ENCODE measurements at places on chromosomes 1 and 21.

DNA sequence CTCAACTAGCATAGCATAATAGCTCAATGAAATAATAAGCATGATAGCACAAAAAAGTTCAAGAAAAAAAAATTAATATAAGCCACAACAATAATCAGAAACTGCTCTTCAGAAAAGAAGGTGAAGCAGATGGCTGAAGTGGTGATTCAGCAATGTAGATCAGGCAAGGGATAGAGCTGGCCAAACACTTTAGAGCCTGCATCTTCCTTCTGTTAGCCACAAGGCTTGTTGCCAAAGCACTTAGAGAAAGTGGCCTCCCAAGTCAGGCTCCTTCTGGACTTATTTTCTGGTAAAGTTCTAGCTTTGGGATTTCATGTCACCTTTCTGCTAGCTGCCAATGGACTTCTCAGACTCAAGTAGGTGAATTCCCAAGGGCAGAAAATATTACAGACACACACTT lies 60.3 kb upstream of the C1orf87 start:
- no peaks in the 10 kb centered on the region for H3K27me3 ChIP-seq
- H3K4me3 ChIP-seq, result no peak overlapping the region
- H3K36me3 ChIP-seq, result no peaks in the 10 kb centered on the region
- no peak overlapping the region for H3K27ac ChIP-seq
- no peak for DNase-seq

DNA sequence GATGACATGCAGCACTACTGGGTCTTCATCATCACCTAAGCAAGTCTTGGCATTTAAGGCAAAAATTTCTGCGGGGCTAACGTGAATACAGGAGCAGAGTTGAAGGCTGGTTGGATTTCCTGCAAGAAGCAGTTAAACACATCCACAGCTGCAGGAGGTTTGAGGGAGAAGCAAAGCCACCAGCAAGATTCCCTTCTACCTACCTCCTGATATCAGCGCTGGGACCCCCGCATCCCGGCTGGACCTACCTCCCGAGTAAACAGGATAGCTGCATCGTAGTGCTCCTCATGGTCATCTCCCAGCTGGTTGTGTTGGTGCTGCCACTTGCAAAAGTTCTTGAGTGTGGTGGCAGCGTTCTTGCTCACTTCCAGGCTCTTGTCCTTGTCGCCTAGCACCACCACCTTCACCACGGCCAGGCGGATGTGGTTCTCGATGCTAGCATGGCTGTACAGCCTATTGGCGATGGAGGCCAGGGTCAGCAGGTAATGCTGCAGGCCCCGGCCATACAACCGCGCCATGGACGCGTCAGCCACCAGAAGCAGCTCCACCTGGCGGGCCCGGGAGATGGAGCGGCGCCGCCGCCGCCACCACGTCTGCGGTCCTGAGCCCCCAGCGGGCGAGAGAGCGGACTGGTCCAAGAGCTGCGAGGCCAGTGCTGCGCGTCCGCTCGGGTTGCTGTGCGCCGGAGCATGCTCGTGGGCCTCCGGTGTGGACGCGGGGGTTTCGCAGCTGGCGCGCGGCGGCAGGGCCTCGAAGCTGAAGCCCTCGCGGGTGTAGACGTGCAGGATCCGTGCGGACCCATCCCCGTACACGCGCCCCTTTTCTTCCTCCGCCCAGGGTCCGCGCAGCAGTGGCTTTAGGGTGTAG lies 1.6 kb downstream of the ADAMTS5 start:
- H3K4me1 ChIP-seq, result peaks cover 19% of the 10 kb centered on the region
- peak; percentile 67 for DNase-seq
- peaks cover 31% of the 10 kb centered on the region for H3K27me3 ChIP-seq
- H3K27ac ChIP-seq, result peak overlapping the region; percentile 17

DNA sequence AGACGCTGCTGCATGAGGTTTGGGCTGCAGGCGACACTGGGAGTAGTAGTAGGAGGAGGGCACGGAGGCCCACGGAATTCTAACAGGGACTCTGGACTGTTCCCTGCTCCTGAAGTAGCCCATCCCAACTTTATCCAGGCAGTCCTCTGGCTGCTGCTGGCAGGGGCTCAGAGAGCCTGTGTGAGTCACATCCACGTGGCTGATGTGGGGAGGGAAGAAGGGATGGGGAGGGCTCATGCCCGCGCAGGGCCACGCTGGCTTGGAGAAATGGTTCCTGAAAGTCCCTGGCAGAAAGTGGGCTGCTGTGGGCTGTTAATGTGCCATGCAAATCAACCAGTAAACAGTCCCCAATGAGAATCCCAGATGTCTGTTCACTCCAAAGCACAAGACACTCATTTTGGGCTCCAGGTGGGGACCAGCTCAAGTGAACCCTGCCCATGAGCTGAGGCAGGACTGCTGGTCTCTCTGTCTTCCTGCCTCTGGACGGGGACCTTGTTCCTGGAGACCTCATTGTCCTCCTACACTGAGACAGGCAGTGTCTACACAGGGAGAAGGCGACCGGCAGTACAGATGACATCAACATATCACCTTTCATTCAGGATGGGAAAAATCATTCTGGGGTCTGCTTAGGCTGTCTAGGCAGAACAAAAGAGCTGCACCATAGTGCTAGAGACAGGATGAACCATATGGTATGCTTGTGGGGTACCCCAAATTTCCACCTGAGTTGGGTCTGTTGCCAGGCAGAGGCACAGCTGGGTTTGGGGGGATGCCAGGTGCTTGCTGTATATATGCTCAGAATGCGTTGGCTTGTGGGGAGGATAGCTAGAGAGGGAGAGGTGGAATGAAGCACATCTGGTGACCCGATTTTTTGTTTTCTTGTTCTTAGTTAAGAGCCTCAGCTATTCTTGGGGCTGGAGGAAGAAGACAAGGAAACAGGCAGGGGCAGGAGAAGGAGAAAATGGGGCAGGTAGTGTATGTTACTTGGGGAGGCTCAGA lies 57.9 kb upstream of the FMOD start:
- H3K4me1 ChIP-seq, result peaks cover 34% of the 10 kb centered on the region
- peak overlapping the region; percentile 30 for H3K27ac ChIP-seq
- DNase-seq, result no peak
- H3K36me3 ChIP-seq, result no peaks in the 10 kb centered on the region

GRCh38 chr1:8147956-8148355 lies 121.8 kb upstream of the ERRFI1 start:
- no peak for DNase-seq
- no peaks in the 10 kb centered on the region for H3K36me3 ChIP-seq
- no peak overlapping the region for H3K27ac ChIP-seq
- H3K27me3 ChIP-seq, result no peaks in the 10 kb centered on the region

DNA sequence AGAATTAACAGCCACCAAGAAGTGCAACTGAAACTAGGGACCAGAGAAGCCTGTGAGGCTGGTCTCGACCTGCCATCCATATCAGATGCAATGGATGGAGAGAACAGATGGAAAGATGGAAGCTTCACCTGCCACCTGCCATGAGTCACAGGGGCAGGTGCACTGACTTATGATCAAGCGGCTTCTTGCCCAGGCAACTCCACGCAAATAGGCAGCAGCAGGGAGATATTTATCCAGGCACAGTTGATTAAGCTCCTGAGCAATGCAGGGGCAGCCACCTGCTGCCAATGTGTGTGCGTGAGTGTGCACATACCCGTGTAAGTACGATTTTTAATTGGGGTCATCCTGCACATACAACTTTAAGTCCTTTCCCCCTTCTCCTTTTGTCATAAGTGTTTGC lies 174.2 kb downstream of the PTPRU start:
- H3K27me3 ChIP-seq, result peaks cover 1% of the 10 kb centered on the region
- H3K4me3 ChIP-seq, result no peak overlapping the region
- H3K4me1 ChIP-seq, result no peaks in the 10 kb centered on the region
- DNase-seq, result no peak
- H3K27ac ChIP-seq, result no peak overlapping the region

DNA sequence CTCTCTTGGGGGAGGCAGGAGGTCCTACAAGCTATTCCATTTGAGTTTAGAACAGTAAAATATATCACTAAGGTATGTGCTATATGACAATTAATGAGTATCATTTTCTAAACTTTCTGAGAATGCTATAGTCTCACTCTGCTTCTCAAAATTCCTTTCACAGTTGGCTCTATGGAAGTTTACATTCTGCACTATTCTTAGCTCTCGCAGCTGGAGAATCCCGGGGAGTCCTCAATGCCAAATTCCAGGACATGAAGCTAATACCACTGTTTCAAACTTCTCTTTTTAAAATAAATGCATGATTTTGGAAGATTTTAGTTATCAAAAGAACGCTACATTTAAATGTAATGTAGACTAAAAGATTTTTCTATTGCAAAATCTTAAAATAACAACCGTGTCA lies 22.4 kb upstream of the PALMD start:
- no peaks in the 10 kb centered on the region for H3K4me1 ChIP-seq
- no peaks in the 10 kb centered on the region for H3K27me3 ChIP-seq
- H3K4me3 ChIP-seq, result no peak overlapping the region
- no peaks in the 10 kb centered on the region for H3K36me3 ChIP-seq
- no peak for DNase-seq
- no peak overlapping the region for H3K27ac ChIP-seq

DNA sequence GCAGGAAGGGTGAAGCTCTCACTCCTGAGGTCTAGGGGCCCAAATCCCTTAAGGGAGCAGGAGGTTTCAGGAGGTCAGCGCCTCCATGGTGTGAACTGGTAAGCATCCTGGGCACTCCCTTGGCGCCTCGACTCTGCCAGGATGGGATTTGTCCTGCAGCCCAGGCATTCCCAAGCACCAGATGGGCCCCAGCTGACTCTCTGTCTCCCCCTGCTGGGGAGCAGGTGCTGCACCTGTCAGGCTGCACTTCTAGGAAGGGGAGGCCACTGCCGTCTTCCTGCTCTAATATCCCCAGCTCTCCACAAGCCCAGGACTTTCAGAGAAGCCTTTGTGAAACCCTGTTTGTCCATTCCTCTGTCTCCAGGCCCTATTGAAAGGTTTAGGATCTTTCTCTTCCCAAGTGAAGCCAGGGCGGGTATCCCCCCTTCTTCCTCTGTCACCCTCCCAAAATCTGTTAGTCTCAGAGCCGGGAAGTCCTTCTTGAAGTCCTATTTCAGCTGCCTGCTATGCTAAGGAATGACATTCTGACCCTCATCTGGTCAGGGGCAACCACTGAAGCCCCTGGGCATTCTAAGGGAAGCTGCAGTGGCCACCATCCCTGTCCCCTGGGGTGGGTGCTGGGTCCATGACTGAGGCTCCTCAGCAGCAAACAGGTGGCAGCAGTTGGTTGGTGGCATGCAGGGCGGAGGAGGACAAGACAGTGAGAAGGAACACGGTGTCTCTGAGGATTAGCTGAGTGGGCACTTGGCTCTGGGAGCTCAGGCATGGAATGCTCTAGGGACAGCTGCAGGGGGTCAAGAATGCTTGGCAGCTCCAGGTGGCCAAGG lies 3.2 kb downstream of the MYBPH start:
- H3K27me3 ChIP-seq, result no peaks in the 10 kb centered on the region
- no peak overlapping the region for H3K27ac ChIP-seq
- no peaks in the 10 kb centered on the region for H3K36me3 ChIP-seq
- peak; percentile 83 for DNase-seq

GRCh38 chr1:5502311-5503194 lies 489.7 kb downstream of the NPHP4 start:
- H3K36me3 ChIP-seq, result no peaks in the 10 kb centered on the region
- no peak overlapping the region for H3K27ac ChIP-seq
- no peaks in the 10 kb centered on the region for H3K4me1 ChIP-seq
- peaks cover 19% of the 10 kb centered on the region for H3K27me3 ChIP-seq
- H3K4me3 ChIP-seq, result no peak overlapping the region

- H3K36me3 ChIP-seq, result peaks cover 39% of the 10 kb centered on the region
These were observed 5.4 kb upstream of the KNCN start for GRCh38 chr1:46556822-46557221.

- DNase-seq, result no peak
- peaks cover 2% of the 10 kb centered on the region for H3K4me1 ChIP-seq
- H3K27ac ChIP-seq, result no peak overlapping the region
- H3K4me3 ChIP-seq, result no peak overlapping the region
- peaks cover 7% of the 10 kb centered on the region for H3K36me3 ChIP-seq
These were observed 75.0 kb downstream of the MRPS6 start for GRCh38 chr21:34148419-34148804.

DNA sequence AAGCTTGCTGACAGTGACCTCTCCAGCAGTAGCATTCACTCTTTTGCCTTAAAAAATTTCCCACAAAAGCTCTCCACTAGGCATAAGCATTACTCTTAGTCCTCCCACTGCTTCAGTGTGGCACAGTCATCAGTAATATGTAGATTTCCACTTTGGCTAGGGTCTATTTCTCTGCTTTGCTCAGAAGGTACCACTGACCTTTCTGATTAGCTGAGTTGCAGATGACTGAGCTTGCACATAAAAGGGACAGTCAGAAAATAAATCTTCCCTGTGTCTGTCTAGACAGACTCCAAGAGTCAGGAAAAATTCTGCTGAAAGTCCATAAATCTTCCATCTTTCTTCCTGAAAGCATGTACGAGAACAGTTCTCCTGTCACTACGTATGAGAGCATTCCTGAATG lies 56.6 kb upstream of the APP start:
- H3K4me1 ChIP-seq, result no peaks in the 10 kb centered on the region
- H3K27me3 ChIP-seq, result no peaks in the 10 kb centered on the region
- no peak overlapping the region for H3K27ac ChIP-seq
- H3K4me3 ChIP-seq, result no peak overlapping the region

GRCh38 chr1:87592156-87592555 lies 263.5 kb downstream of the LMO4 start:
- no peaks in the 10 kb centered on the region for H3K4me1 ChIP-seq
- H3K36me3 ChIP-seq, result no peaks in the 10 kb centered on the region
- no peak for DNase-seq
- H3K4me3 ChIP-seq, result no peak overlapping the region
- H3K27me3 ChIP-seq, result no peaks in the 10 kb centered on the region

DNA sequence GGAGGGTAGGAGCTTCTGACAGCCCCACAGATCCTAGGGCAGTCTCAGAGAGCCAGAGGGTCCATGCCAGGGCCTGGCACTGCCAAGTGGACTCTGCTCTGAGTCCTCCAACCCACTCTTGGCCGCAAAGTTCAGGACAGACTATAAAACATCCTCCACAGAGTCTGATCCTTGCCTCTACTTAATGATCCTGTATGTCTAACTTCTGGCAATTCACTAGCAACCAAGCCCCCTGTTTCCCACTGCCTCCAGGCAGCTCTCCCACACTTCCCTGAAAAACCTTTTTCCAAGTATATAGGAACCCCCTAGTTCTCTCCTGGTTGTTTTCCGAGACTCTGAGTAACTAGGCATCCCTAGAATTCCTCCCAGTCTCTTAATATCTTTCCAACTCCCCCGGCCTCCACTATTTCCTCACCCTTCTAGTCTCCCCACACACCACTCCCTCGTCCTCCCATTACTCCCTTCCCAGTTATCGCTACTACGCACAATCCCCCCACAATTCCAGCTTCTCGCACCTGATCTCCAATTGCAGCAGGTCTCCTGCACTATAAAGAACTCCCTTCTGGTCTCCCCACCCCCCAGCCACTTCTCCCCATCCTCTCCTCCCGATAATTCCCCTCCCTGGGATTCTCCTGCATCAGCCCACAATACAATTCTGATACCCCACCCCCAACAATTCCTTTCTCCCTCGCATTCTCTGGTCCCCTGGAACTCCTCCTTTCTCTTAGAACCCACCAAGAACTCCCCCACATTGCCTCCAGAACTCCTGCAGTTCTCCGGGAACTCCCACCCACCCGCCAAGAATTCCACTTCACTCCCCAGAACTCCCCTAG lies 574 bp downstream of the IGSF9 start:
- peak overlapping the region; percentile 53 for H3K4me3 ChIP-seq
- no peak overlapping the region for H3K27ac ChIP-seq
- H3K27me3 ChIP-seq, result peaks cover 8% of the 10 kb centered on the region
- DNase-seq, result no peak
- no peaks in the 10 kb centered on the region for H3K36me3 ChIP-seq

- DNase-seq, result no peak
- no peak overlapping the region for H3K27ac ChIP-seq
- no peaks in the 10 kb centered on the region for H3K4me1 ChIP-seq
- no peaks in the 10 kb centered on the region for H3K27me3 ChIP-seq
- H3K36me3 ChIP-seq, result no peaks in the 10 kb centered on the region
These were observed 121.7 kb downstream of the KIF26B start for GRCh38 chr1:245276445-245276844.

Measured in upper lobe of right lung (tissue), 1 donor.